Forelimb muscle (tissue), 1 donor: ENCODE measurements at places on chromosomes 2 and 18.

DNA sequence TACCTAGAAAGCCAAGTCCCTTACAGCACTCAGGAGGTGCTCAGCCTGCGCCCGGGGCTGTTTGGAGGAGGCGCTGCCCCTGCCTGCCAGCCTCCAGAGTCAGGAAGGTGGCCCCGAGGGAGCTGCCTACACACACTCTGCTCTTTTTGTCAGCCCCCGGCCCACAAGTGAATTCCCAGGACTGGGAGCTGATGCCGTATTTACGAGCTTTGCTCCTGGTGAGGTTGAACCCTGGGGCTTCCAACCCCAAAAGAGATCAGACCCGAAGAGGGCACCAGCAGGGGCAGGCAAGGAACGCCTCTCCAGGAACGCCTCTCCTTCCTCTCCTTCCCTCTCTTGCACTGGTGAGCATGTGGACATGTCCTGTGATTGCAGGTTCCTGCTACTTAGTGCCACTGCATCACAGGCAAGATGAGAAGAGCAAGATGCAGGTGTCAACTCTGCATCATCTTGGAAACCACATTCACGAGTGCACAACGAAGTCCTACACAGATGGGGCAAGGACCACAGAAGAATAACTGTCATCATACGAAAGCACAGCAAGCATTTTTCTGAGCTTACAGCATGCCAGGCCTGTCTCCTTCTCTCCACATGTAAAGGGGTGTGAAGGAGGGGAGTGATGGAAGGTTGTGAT lies 126.7 kb downstream of the NDUFA10 start:
- no peak for DNase-seq

- DNase-seq, result no peak
Observed at GRCh38 chr2:236402033-236402790, 138.0 kb upstream of the ASB18 start.

GRCh38 chr2:113181258-113182051 lies 7.7 kb downstream of the PSD4 start:
- no peak for DNase-seq

DNA sequence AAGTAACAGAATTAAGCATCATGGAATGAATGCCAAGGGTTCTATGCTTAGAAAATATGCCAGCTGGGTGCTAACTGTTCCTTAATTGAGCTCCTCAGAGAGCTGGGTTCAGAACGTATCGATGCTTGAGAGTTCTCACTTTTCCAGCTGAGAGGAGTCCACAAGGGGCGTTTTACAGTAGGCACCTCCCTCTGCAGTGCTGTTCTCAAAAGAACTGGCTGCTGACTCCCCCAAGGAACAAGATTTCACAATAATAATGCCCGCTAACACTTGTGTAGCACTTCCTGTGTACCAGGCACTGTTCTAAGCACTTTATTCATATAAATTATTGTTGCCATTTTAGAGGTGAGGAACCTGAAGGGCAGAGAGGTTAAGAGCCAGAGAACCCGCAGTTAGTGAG lies 18.1 kb upstream of the TMEM237 start:
- DNase-seq, result no peak

- DNase-seq, result no peak
Observed at GRCh38 chr2:222799262-222799918, 61.4 kb upstream of the ACSL3 start.
